ENCODE measurements at places on chromosomes 2 and 18.

- DNase-seq, result no peak
- H3K27me3 ChIP-seq, result no peaks in the 10 kb centered on the region
- no peaks in the 10 kb centered on the region for H3K36me3 ChIP-seq
- no peak overlapping the region for H3K4me3 ChIP-seq
These were observed 66.3 kb upstream of the GPR45 start for GRCh38 chr2:105175231-105175630.

DNA sequence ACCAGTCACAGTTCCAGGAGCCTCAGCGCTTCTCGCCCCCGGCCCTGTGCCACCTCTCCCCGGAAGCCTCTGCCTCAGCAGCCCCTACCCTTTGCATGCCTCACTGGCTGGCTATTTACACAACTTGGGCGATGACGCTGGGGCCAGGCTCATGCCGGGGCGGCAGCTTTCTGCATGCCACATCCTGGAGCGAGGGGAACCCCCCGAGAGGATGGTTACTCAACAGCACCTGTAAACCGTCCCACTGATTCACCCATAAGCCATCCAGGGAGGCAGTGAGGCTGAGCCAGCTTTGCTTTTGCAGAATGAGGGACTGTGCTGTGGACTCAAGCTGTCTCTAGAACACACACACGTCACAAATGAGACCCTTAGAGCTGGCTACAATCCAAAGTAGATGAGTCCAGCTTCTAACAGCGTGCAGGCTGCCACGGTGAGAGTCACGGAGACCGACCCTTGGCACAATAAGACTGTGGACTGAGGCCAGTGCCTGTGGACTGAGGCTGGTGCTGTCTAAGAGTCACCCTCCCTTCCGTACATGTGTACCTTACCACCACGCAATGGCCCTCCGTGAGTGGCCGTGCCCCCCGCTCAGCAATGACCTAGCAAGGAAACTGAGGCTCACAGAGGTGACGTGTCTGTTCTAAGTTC, 45.6 kb upstream of the ODC1 start:
- DNase-seq, result peak; percentile 85
- no peaks in the 10 kb centered on the region for H3K4me1 ChIP-seq

DNA sequence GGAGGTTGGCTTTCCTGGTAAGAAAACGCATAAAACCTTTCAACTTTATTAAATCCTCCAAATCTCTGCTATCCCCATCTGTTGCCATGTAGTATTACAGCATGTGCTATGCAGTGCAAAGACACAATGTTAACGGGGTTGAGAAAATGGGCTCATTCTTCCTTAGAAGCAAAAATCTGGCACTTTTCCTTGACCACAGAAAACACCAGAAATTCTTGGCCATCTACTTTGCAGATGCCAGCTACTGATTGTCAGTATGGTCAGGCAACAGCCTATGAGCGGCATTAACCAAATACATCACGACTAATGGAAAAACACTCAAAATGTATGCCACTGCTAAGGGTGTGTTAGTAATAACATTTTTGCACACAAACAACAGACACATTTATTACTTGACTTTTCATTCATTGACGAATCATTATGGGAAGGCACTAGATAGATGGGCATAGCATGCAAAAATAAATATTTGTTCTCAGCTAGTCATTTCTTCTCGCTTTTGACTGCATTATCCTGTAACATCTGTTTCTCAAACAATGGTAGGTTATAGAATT, 65.2 kb upstream of the CRIM1 start:
- no peak for DNase-seq
- H3K27ac ChIP-seq, result no peak overlapping the region
- H3K4me3 ChIP-seq, result no peak overlapping the region
- H3K4me1 ChIP-seq, result no peaks in the 10 kb centered on the region
- H3K27me3 ChIP-seq, result no peaks in the 10 kb centered on the region

GRCh38 chr2:136253288-136254004, 135.5 kb upstream of the CXCR4 start:
- no peak overlapping the region for H3K4me3 ChIP-seq
- no peak overlapping the region for H3K27ac ChIP-seq
- H3K27me3 ChIP-seq, result no peaks in the 10 kb centered on the region

GRCh38 chr2:131105950-131106801, 1.0 kb downstream of the PLEKHB2 start:
- H3K27ac ChIP-seq, result peak overlapping the region; percentile 97
- H3K36me3 ChIP-seq, result no peaks in the 10 kb centered on the region
- peak overlapping the region; percentile 98 for H3K4me3 ChIP-seq
- DNase-seq, result no peak
- peaks cover 28% of the 10 kb centered on the region for H3K4me1 ChIP-seq

DNA sequence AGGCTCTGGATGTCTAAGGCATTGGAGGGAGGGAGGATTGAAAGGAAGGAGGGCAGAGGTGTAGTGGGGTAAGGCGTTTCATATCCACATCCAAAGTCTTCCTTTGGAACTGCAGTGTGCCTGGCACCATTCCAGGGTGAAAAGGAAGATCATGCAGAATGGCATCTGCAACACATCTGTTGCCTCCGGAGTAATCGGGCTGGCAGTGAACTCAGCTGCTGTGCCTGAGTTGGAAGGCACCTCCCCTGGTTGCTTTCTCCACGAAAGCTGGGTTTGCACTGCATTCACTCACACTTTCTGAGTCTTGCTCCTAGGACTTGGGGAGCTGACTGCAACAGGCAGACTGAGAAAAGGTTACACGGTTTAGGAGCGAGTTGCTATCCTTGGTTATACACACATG, 30.3 kb upstream of the SEC11C start:
- H3K4me3 ChIP-seq, result no peak overlapping the region
- no peak overlapping the region for H3K27ac ChIP-seq
- no peaks in the 10 kb centered on the region for H3K36me3 ChIP-seq
- DNase-seq, result no peak

DNA sequence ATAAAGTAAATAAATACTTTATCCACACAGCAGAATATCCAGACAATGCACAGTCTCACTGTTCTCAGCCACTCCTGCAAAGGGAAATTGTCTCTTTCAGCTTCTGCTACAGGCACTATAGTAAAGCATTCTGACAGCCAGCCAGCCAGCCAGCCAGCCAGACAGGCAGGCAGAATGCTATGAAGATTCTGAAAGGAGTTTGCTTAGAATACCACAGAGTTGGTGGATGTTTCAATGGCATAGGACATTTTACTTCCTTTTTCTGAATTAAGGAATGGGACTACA, 116.1 kb upstream of the CYP26B1 start:
- H3K4me1 ChIP-seq, result no peaks in the 10 kb centered on the region
- no peak overlapping the region for H3K27ac ChIP-seq
- no peaks in the 10 kb centered on the region for H3K27me3 ChIP-seq
- no peaks in the 10 kb centered on the region for H3K36me3 ChIP-seq
- DNase-seq, result no peak

- H3K36me3 ChIP-seq, result no peaks in the 10 kb centered on the region
- no peak overlapping the region for H3K27ac ChIP-seq
- H3K4me3 ChIP-seq, result no peak overlapping the region
- DNase-seq, result no peak
These were observed 191.7 kb upstream of the ZC3H15 start for GRCh38 chr2:186294248-186294888.

Data from upper lobe of left lung (tissue), 6 donors.